ENCODE measurements at places on chromosomes 13 and 19.

DNA sequence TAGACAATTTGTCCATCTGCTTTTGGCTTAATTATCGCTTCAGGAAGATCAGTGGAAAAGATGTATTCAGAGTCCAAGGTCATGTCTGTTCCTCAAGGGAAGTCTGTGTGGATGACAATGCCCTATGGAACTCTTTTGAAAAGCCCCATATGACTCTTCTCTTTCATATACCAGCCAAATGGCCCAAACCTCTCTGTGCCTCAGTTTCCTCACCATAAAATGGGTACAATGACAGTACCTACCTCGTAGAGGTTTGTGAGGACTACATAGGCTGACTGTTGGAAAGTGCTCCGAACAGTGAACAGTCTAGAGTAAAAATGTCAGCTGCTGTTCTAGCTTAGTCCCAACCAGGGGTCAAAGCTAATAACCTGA, 104.6 kb downstream of the COL4A2 start:
- no peak for DNase-seq

GRCh38 chr13:45297456-45298205, 43.4 kb downstream of the TPT1 start:
- peak; percentile 8 for DNase-seq

DNA sequence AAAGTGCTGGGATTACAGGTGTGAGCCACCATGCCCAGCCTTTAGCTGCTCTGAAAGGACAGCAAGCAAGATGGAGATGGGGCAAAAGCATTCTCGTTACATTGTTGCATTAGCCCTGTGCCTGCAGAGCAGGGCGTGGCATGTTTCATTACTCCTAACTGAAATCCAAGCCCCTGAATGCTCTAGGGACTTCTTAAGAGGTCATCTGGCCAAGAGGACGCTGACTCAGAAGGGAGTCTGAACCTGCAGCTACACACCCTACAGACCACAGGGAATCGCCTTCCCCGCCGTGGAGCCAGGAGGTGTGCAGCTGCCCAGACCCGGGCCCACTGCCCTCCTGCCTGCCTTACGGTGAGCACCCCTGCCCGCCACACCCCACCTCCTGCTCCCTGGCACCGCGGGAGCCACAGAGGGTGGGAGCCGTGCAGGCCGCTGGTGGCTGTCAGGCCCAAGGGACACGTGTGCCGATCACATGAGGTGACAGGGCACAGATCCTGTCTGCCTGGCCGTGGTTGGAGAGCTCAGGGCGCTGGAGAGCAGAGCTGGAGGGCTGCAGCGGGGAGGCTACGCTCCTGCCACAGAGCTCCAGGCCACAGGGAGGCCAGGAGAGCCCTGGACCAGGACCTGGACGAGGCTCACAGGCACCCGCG, 27.2 kb downstream of the ADPRHL1 start:
- no peak for DNase-seq

- DNase-seq, result no peak
Measured at GRCh38 chr19:12111176-12111575, 29.0 kb downstream of the ZNF20 start.

DNA sequence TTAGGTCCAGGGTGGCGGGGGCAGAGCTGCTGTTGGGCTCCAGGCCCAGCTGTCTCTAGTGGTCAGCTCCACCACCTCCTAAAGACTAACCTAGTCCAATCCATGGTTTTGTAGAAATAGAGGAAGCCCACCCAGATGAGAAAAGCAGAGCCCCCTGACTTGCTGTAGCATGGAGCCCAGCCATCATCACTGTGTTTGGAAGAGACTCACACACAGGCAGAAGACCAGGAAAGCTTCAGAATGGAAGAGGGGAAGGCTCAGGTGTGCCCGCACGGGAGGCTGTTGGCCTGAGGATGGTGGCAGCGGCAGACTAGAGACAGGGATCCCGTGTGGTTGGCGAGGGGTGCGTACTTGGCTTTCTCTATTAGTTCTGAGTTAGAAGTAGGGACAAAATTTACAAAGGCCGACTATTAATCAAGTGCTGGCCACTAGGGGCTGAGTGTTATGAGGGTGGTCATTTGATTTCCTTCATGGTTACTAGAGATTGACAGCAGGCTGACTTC, 193.2 kb upstream of the SOX1 start:
- no peak for DNase-seq

All from CD4-positive, alpha-beta T cell (primary cell).